Natural killer cell treated with Interleukin-12 subunit alpha and Interleukin-12 subunit beta and Interleukin-15 and Interleukin-18, amount 100 ng/mL, for 72 hours (primary cell): ENCODE measurements at places on chromosomes 13 and 19.

GRCh38 chr19:14369399-14370168, 11.7 kb upstream of the ADGRE5 start:
- DNase-seq: peak; percentile 94

DNA sequence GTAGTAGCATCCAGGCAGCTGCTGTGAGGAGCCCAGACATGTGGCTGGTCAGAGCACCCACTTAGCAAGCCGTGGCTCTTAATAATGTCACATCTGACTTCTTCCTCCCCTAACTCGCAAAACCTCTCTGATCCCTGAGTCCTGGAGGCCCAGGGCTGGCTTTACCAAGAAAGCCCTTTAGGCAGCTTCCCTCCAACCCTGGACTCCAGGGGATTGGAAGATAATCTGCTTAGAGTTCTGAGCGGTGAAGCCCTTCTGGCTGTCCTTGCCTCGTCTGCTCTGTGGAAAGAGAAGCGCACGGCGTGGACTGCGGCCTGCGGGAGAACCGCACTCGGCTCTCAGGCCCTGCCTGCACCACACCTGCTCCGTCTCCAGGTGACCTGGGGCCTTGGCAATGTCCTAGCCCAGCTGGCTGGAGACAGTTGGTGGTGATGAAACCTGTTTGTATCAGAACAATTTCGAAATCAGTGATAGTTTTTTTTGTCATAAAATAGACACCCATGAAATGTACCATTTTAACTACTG, 64.5 kb upstream of the MCF2L start:
- DNase-seq: peak; percentile 2

DNA sequence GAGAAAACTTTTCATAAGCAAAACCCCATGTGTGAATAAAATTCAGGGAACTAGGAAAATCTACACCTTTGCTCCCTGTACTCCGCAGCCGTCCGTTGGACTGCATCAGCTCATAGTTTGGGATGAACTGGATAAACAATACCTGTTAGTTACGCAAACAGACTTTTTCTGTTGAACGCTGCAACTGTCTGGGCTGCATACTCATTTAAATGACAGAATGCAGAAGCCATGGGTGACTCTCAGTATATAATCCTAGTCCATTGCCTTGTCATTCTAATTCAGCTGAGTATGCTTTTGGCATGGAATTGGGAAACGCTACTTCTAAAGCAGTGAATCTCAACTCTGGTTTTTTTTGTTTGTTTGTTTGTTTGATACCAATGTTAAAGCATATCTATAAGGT, 151.6 kb downstream of the SLITRK1 start:
- no peak for DNase-seq

DNA sequence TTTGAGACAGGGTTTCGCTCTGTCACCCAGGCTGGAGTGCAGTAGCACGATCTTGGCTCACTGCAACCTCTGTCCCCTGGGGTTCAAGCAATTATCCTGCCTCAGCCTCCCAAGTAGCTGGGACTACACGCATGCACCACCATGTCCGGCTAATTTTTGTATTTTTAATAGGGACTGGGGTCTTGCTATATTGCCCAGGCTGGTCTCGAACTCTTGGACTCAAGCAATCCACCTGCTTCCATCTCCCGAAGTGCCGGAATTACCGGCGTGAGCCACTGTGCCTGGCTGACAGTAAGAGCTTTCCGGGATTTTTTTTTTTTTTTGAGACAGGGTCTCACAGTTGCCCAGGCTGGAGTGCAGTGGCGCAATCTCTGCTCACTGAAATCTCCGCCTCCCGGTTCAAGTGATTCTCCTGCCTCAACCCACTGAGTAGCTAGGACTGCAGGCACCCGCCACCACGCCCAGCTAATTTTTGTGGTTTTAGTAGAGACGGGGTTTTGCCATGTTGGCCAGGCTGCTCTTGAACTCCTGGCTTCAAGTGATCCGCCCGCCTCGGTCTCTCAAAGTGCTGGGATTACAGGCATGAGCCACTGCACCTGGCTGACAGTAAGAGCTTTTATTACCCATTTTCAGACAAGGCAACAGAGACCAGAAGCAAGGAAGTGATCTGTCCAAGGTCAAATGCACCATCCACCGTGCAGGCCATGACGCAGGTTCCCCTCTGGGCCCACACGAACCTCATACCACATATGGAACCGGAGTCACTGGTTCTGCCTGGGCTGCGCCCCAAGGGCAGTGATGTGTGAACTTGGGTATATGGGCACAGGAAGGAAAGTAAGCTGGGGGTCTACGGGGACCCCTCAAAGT, 21.0 kb downstream of the RFX1 start:
- no peak for DNase-seq

DNA sequence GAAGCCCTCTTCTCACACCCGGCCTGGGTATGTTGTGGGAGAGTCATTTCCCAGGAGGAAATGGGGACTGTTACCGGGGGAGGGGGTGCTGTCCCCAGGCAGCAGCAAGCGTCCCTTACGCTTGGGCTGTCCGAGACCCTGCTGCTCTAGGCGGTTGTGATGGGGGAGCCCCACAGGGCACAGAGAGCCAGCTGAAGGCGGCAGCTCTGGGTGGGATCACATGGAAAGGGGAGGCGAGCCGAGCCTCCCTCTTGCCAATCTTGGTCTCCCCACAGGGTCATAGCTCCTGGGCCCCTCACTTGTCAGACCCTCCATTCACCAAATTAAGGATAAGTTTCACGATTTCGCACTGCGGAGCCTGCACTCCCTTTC, 22.0 kb downstream of the EPN1 start:
- DNase-seq: no peak

- DNase-seq: no peak
These were observed 27.2 kb downstream of the MED26 start for GRCh38 chr19:16600824-16601223.

DNA sequence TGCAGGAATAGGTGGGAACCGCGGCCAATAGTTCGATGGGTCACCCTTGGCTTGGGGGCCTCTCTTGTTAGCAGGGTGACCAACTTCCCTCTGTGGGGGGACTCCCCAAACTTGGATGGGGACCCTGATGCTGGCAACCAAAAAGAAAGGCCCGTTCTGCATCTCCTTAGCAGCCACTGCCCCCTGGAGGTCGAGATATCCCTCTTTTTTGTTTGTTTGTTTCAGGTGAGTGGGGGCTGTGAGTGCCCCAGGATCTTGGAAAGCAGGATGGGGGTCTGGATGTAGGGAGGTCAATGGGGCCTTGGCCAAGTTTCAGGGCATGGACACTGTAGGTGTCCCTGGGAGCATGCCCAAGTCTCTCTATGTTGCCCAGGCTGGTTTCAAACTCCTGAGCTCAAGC, 7.7 kb upstream of the CRTC1 start:
- no peak for DNase-seq

DNA sequence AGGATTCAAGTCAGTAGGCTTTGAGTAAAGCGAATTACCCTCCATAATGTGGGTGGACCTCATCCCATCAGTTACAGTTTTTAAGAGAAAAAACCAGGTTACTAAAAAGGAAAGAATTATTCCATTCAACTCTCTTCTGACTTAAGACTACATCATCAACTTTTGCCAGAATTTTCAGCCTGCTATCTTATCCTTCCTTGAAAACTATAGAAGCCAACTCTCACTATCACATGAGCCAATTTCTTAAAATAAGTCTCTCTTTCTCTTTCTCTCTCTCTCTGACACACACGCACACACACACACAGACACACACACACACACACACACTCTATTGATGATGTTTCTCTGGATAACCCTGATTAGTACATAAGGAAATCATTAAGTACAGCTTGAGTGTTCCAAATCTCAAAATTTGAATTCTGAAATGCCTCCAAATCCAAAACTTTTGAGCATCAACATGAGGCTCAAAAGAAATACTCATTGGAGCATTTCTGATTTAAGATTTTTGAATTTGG, 217.0 kb upstream of the PRR20A start:
- DNase-seq: no peak
